ENCODE measurements at places on chromosomes 3 and 15. TPM values are rescaled to one million over a fixed set of nuclear protein-coding genes. Genes with fewer than 3 reads are reported as not detected.
A peak's percentile ranks its signal among the peaks of the same experiment; 100 is the strongest.

GRCh38 chr3:7445331-7445730, 584.4 kb downstream of the GRM7 start:
- no peak for DNase-seq

DNA sequence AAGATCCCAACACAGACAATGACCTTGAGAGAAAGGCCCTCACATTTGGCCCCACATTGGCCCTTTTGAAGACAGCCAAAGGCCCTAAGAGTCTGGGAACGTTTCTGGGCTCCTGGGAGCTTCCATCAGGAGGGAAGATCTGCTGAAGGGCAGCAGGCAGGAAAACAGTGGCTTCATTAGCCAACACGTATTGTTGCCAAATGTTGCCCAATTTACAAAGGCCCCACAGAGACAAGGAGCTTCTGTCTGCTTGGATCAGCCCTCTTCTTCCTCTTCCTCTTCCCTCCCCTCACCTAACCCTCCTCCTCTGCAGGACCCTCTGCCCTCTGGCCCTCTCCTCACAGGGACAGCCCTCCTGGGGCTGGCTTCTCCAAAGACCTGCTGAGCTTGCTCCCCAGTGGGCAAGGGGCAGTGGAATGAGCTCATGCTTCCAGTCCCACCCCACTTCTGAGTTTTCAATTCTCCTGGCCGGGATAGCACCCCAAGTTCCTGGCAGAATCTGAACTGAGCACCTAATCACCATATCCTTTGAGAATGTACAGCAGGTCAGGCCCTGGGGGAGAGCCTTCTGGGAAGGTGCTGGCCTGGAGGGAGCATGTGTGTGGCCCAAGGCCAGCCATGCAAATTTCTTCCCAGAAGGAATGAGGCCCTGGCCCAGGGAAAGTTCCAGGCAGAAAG, 5.1 kb upstream of the LTF start:
- DNase-seq = peak; percentile 50

Gene TBC1D21
- not detected for total RNA-seq

DNA sequence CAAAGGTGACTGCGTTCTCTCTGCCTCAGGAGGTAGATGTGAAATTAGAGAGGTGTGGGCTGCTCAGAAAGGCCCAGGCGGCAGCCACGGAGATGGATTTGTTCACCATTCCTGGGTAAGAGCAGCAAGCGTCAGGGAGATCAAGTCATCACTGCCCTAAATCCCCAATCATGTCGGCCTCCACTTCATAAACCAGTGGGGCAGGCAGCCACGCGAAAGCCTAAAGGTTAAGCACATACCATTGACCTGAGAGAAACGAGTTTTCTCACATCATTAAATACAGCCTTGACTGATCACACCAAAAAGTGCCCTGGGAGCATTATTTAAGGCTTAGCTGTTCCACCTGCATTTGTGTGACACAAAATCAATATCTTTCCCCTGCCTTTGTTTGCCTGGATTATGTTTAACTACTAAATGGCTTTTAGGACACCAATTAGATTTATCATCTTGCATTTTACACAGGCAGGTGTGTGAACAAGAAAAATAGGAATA, 50.7 kb upstream of the FOXB1 start:
- no peak for DNase-seq

Gene HYPK
- 15.9 TPM for total RNA-seq
